SJCRH30 (cell line): ENCODE measurements at places on chromosomes 2 and 18. TPM values are rescaled to one million over a fixed set of nuclear protein-coding genes. Genes with fewer than 3 reads are reported as not detected.
A peak's percentile ranks its signal among the peaks of the same experiment; 100 is the strongest.

DNA sequence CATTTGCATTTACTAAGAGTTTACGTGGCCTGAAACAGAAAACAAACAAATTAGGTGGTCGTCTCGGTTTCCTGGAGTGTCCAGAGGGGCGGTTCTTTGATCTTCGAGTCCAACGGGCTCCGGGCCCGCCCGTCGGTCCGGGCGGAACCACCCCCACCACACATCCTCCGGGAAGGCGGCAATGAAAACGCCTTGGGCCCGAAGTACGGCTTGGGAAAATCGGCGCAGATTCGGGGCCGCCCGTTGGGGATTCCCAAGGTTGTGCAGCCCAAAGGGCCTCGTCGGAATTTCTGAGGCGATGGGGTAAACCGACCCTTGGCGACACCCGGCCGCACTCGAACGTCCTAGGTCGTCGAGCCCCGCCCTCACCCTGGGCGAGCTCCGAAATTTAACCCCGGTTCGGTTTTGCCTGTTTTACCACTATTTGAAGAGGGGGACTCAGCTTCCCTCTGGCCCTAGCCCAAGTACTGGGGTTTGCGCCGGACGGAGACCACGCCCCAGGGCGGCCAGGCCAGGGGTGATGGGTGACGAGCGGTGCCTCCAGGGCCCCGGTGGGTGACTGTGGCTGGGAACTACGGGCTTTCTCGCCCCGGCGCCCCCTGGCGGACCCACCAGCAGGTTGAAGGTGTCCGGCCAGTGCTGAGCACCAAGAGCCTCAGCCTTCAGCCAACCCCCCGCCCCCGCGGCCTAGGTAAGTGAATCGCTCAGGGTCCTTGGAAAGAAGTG lies 1.9 kb upstream of the CFAP53 start:
- DNase-seq = no peak

GRCh38 chr2:3151153-3151918 lies 226.3 kb downstream of the EIPR1 start:
- peak; percentile 81 for DNase-seq

DNA sequence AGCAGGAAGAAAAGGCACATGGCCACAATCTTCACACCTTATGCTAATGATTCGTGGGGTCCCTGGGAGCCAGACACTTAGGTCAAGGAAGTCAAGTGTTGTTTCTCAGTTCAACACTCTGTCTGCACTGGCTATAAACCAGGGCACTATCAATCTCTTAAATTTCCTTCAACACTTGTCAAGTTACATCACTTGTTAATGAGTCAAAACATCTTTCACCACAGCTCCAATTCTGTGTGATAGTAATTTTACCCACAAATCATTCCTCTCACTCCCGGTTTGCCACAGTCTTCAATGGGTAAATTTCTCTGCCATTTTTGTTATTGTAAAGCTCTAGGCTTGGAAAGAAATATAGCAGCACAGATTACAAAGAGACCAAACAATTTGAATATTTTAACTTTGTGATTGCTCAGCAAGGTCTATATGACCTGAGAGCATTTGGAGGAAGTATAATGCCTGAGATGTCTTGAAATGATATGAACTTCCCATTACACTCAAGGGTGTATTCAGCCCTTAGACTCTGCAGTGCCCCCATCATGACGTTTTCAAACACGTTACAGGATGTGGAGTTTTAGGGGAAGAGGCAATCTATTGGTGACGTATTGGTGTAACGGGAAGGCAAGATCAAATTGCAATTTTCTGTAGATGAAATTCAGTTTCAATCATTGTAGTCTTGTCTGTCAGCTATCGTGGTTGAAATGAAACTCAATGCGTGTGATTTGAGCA lies 78.7 kb downstream of the ICOS start:
- DNase-seq = no peak

- DNase-seq = no peak
These were observed 1315.1 kb upstream of the DDX18 start for GRCh38 chr2:116499389-116499788.

DNA sequence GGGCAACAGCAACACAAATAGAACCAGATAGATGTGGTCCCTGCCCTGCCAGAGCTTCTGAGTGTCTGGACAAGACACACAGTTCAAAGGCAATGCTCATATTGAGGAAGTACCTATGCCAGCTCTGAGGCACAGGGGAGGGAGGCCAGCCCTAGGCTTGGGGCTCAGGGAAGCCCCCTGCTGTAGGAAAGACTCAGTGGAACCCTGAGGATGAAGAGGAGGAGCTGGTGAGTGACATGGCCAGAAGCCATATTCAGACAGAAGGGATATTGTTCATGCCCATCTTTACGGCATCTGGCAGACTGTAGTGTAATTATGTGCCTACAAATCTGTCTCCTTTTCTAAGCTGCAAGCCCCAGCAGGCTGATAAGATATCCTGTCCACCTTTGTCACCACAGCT lies 8.8 kb downstream of the SIGLEC15 start:
- DNase-seq = no peak

DNA sequence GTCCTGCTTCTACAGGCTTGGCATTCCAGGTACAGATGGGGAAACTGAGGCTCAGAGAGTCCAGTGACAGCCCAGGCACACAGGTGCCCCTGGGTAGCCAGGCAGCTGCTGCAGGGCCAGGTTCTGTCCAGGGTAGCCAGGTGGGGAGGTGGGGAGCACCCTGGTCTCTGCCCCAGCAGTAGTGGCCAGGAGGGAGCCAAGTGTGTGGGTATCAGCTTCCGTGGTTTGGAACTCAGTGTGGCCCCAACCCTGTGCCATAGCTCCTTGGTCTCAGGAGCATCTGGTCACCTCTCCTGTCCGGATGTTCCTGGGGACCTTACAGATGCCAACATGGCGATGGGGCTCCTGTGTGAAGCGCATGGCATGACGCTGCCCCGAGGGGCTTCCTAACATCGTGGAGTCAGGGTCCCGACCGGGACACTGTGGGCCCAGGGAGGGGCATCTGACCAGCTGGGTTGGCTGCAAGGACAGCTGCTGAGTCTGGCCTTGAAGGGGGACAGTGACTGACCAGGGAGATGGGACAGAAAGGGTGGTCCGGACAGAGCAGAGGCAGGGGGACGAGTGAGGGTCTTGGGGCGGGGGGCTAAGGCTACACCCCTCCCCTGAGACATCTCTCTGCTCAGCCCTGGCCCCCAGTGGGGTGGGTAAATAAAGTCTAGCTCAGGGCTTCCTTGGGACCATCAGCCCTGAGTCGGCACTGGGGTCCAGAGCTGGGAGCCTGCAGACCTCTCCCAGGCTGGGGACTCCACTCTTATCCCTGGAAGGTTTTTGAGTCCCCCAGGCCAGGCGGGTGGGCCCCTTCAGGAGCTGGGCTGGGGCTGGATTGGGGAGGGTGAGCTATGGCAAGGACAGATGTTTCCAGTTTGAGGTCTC lies 76.0 kb upstream of the SMAD7 start:
- no peak for DNase-seq

TOGARAM2 gene
- total RNA-seq = 0.41 and 0.73 TPM in 2 replicates
